ENCODE measurements at places on chromosomes 7 and 10.

DNA sequence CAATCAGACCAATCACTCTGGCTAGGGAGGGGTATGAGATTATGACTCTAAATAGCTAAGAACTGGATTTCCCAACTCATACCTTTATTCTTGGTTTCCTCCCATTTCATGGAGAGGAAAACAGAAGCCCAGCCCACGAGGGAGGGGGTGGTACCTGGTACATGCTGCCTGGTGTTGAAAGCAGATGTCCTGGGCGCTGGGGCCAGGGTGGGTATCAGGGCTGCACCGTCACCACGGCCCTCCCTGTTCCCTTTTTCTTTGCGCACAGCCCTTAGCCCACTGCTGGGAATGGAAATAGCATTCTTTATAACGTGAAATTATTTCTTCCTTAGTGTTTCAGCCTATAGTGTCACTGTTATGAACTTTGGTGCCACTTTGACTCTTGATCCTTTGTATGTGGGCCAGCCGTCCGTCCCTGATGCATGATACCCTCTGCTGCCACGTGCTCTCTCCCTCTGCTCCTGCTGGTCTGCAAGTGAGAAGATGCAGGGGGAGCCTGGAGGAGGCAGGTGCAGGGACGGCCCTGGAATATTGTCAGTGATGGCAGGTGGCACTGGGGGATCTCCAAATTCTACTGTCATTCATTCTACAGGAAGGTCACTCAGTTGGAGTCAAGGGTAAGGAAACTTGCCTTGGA, 158.5 kb downstream of the CDH23 start:
- ATAC-seq = no peak

DNA sequence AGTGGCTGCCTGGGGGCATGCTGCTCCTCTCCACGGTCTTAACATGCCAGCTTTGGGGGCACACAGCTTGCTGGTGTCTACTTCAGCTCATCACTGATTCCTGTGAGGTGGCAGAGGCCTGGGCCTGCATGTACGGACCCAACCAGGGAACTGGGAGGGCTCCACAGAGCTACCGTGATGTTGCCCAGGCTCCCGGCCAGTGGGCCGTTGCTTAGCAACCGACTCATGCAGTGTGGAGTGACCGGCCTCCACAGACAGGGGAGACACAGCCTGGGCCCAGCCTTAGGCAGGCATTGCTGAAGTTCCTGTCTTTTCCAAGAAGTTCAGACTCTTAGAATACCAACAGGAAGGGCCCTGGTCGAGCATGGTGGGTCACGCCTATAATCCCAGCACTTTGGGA, 25.8 kb upstream of the SH2B2 start:
- ATAC-seq = no peak

GRCh38 chr10:128866551-128866950, 600.5 kb upstream of the MGMT start:
- ATAC-seq = no peak

DNA sequence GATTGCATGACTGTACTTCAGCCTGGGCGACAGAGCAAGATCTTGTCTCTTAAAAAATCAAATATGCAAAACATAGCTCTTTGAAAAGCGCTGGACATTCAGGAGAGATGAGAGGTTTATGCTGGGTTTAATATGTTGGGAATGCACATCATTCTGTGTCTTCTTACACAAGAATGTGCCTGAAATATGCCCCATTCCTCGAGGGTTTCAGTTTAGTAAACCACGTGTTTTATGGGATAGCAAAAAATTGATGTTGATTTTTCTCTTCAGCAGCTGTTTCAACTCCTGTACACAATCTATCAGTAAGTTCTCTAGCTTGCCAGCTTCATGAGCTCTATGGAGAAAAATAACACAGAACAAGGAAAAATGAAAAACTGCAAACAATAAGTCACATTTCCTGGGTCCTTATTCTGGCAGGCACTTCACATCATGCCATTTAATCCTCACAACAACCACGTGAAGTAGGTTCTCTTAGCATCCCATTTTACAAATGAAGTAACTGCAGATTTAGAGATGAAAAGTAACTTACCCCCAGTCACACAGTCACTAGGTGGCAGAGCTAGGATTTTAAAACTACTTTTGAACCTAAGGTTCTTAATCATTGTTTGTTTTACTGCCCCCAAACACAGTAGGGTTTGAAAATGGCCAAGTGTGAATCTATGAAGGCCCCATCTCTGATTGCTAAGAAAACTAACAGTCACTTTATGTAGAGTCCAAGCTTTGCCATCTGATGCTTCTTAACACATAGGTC, 423.6 kb downstream of the PHTF2 start:
- ATAC-seq = no peak

DNA sequence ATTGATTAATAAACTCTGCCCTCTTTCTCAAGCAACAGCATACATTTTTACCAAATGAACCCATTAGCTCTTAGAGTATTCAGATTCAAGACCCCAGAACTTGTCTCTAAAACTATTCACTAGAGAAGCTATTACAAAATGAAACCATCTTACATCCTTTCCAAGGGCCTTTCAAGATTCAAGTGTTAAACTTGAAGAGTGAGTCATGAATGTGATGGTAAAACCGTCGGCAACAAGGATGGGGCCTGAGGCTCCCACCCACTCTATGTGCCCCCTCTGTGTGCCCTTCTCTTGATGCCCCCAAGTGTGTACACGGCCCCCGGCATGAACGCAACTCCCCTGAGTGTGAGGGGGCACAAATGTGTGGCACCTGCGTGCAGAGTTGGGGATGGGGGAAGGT, 46.4 kb downstream of the SFMBT2 start:
- ATAC-seq = no peak

DNA sequence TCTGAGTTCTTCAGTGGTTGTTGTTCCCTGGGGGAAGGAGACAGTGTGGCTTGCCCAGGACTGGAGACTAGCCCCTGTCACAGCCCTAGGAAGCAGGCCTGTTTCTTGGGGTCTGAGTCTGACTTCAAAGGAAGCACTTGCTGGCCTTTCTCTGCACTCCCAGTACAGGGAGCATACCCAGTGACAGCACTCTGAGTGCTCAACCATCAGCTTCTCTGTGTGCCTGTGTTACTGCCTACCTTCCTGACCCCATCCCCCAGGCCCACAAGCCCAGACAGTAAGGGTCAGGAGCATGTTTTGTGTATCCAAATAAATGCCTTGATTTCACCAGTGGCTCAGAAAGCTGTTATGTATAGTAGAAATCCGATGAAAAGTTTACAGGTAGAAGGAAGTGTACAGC, 48.9 kb downstream of the OGDH start:
- no peak for ATAC-seq

DNA sequence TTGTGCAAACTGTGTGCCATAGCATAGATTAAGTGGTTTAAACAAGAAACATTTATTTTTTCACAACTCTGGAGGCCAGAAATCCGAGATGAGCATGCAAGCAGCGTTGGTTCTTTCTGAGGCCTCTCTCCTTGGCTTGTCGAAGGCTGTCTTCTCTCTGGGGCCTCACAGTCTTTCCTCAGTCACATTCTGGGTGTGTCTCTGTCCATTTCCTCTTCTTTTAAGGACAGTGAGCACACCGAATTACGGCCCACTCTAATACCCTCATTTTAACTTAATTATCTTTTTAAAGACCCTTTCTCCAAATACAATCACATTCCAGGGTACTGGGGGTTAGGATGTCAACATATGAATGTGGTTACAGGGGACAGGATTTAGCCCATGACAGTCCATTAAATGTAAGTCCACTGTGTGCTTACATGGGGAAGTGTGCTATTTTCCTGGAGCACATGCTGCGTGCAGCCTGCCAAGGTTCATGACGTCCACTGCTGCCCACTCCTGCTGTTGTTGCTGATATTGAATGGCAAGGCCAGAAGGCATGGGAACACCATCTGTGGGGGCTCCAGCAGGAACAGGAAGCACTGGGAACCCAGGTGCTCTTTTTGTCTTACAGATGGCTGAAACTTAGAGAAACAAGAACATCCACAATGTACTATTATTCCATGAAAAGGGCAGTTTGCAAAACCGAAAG, 365.5 kb downstream of the GALNT17 start:
- ATAC-seq = no peak

DNA sequence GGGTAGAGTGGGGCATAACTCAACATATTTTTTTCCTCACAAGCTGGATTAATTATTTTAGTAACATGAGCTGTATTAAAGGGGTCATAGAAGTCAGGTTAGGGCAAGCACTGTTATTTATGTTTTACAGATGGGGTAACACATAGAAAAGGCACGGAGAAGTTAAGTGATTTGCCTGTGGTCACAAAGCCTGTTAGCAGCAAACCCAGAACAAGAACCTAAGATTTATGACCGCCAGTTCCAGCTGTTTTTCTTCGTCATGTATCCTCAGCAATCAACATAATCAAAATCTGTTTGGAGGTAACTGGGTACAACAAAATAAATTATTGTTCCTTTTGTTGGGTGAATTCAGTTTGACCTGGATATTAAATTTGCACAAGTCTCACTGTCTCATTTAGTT, 57.2 kb upstream of the BET1 start:
- ATAC-seq = no peak

DNA sequence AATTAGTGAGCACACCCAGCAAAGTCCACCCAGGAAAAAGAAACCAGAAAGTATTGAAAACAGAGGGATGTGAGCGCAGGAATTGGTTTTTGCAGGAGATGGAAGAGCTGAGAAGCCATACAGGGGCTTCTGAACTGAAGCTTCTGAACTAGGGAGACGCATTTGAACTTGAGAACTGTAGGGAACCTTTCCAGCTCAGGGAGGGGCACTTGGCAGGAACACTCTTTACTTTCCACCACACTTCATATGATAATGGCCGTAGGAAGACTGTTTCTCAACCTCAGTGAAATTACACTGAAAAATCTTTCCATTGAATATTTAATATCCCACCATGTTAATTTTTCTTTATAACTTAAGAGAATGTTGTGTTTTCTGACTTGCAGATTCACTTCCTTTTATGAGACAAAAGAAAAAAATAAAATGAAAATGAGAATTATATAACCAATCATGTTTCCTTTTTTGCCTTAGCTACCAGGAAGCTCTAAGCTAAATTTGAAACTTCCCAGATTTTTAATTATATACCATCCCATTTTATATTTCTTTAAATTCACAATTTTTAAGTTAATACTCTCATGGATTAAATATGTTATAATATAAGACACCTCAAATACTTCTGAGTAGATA, 98.3 kb upstream of the TCF7L2 start:
- ATAC-seq = no peak

DNA sequence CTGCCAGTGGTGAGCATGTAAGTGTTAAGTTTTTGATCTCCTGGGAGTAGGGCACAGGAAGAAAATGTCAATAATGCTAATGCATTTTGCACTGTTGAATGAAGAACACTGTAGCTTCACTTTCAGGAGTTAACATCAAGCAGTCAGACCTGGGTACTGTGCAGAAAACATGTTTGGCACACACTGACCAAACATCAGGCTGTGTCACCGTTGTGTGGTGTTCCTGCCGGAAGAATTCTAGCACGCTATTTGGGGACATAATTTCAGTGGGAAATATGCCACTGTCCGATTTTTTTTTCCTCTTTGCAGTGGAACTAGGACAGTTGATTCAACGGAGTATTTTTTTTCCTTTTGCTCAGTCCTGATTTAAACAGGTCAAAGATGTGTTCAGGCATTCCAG, 24.4 kb upstream of the ABCB5 start:
- ATAC-seq = no peak

DNA sequence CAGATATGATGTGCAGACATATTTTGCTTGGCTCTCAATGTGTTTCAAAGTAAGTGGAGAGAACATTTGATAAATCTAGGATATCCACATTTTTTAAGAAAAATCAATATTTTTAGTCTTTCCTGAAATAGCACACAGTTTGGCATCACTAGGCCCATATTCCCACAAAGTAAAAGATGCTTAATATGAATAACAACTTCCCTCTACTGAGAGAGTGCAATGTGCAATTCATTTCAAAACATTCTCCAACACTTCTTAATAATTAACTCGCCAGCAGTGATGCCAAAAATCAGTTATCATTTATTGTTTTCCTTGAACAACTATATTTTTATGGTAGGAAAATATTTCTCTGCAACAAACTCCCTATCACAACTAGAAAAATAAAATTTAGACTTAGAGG, 800.2 kb upstream of the MBL2 start:
- no peak for ATAC-seq

DNA sequence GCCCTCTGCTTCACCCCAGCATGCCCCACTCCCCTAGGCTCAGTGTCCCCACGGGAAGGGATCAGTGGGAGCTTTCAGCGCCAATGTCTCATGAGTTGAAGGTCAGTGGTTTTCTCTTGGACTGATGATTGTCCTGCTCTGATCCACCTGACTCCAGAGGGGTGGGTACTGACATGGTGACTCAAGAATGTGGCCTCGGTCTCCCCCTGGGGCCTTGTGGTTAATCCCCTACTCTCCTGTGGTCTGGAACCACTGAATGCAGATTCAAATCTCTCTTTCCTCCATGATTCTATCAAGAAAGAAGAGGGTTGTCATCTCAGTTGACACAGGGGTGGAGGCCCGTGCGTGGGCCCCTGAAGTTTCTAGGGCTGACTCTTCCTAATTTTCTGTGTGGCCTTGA, 176.9 kb downstream of the RPS24 start:
- peak; percentile 18 for ATAC-seq

DNA sequence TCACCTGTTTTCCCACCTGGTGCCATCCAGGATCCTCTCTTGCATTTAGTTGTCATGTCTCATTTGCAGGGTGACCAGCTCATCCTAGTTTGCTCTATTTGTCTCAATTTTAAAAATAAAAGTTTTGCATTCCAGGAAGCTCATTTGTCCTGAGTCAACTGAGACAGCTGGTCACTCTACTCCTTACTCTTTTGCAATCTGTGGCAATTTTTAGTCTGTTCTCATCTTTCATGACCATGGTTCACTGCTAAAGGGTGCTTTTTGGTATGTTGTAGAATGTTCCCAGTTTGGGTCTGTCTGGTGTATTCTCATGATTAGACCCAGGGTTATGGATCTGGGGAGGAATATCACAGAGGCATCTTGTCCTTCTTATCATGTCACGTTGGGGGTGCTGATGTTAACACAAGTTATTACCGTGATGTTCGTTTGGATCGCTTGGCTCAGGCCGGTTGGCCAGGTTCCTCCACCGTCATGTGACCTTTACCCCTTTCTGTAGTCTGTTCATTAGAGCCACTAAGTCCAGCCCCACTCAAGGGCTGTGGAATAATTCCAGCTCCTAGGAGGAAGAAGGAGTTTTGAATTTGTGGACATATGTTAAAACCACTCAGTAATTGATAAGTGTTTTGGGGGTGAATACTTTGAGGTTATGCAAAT, 103.3 kb upstream of the IGFBP3 start:
- no peak for ATAC-seq

- ATAC-seq = no peak
Measured at GRCh38 chr7:137681657-137682562, 164.9 kb downstream of the DGKI start.

All from stimulated activated memory B cell treated with anti-CD40 and anti-IgM and Interleukin-4, amounts not matched to agents 10 μg/mL and 1 μg/mL and 100 μg/mL, for 72 hours (primary cell).